ENCODE measurements at places on chromosomes 7 and 10.

DNA sequence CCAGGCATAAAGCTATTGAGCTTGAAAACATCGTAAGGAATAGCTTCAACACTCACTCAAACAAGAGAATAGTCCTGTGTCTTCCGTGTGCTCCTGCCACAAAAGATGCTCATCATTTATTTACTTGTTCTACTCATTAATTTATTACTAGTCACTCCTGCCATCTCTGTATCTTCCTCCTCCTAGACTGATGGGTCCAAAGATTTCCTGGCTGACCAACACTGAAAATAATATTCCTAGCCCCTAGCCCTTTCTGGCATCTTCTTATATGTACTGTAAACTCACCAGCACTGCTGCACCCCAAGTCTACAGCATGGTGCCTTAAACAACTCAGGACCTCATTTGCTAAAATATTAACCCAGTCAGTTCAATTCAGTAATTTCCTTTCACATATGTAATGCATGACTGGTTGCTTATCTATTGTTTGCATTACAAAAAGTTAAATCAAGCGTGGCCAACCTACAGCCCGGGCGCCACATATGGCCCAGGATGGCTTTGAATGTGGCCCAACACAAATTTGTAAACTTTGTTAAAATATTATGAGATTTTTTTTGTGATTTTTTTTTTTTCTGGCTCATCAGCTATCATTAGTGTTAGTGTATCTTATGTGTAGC, 86.7 kb upstream of the GSDME start:
- DNase-seq = no peak

DNA sequence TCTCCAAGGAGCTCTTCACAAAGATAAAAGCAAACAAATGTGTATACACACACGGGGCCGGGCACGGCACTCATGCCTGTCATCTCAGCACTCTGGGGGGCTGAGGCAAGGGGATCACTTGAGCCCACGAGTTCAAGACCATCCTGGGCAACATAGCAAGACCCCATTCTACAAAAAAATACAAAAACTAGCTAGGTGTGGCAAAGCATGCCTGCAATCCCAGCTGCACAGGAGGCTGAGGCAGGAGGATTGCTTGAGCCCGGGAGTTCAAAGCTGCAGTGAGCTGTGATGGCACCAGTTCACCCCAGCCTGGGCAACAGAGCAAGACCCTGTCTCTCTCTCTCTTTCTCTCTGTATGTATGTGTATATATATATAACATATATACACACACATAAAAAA, 22.3 kb downstream of the TTYH3 start:
- DNase-seq = no peak

DNA sequence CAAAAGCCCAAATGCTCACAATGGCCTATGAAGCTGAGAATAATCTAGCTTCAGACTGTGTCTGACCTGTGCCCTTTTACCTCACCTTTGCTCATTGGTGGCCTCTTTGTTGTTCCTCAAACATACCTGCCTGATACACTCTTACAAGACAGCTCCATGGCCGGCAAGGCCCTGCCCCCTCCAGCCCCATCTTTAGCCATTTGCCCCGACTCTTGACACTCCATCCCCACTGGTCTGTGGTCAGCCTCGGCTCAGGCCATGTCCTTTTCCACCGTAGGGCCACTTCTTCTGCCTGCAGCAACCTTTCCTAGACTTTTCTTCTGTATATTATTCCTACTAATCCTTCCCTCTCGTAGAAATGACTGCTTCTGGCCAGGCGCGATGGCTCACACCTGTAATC, 265.2 kb downstream of the RPS24 start:
- DNase-seq = no peak

- DNase-seq = no peak
Observed at GRCh38 chr7:8175929-8176369, 86.0 kb downstream of the ICA1 start.

DNA sequence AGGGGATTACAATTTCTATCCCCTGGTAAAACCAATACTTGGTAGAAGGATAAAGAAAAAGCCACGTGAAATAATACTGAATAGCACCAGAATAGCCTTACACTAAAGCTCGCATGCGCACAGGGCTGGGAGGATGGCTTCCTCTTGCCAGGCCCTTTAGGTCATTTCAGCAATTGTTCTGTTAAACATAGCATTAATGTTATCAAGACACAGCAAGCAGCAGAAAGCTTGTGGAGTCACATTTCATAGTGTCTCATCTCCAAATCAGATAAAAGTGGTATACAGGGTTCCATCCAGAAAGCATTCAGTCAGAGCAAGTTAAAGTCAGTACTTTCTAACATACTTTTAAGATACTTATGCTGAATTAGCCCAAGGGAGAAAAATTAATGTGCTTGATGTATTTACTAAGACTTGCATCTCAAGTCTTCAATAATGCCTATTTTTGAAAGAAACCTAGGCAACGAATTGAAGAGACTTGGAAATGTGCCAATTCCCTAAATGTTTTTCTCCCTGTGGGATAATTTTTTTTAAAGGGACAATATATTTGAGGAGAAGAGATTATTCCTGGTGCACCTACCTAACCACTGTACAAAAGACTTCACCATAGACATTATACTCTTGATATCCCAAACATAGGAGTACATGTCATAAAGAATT, 14.3 kb upstream of the NPM3 start:
- no peak for DNase-seq

DNA sequence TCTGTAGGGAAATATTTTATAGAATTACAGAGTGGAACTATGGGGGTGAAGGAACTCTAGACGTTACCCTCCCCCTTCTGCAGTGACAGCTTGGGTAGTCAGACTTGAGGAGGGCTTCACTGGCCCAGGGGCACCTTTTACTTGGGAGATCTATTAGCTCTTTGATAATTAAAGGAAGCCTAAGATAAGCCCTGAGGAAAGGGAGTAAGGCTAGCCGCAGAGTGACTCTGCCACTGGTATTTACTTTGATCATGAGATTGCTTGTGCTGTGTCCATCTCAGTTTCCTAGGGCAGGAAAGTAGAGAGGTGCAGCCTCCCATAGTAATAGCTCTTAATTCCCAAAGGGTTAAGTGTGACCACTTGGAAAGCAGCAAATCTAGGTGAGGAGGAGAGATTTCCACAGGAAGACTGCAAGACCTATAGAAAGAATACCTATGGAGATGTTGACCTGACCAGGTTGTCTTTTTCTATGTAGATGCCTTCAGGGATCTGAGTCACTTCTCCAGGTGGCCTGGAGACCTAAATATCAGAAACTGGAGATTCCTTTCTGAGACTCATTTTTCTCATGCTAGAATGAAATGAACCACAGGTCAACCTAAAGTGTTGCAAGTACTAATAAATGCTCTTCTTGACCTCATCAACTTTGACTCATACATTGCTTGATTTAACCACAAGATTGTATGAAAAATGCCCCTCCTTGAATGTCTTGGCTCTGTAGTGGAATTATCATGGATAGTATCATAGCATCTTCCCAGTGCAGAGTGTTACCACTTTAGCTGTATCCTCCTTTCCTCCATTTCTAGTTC, 447.3 kb upstream of the GHITM start:
- DNase-seq = peak; percentile 9

DNA sequence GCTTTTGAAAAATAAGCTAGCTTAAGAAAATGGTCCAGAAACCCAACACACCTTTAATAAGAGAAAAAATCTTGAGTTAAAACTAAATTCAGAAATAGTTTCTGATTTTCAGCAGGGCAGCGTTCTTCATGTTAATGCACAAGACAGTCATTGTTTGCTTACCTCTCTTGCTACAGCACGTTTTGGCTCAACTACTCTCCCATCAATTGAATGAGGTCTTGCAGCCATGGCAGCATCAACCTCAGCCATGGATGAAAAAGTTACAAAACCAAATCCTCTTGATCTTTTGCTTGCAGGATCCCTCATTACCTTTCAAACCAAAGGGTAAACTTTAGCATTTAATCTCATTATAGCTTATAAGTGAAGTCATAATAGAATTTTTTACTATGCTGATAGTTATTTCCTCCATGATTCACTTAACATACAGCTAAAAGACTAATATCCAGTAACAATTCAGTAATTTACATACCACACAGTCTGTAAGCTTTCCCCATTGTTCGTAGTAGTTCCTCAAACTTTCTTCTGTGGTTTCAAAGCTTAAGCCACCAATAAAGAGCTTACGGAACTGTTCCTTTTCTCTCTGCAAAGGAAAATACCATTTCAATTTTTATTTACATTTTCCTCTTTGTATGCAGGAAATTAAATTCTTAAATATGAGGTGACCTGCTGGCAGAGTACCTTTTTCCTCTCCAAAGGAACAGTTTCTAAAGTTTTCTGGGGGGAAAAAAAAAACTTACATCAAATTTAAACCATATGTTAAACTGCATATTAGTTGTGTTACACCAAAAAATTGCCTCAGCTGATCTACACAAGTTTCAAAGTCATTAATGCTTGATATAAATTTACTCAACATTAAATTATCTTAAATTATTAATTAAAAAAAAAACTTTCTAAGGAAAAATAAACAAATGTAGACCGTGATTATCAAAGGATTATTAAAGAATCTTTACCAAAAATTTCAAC, 3.1 kb downstream of the HNRNPA2B1 start:
- no peak for DNase-seq

DNA sequence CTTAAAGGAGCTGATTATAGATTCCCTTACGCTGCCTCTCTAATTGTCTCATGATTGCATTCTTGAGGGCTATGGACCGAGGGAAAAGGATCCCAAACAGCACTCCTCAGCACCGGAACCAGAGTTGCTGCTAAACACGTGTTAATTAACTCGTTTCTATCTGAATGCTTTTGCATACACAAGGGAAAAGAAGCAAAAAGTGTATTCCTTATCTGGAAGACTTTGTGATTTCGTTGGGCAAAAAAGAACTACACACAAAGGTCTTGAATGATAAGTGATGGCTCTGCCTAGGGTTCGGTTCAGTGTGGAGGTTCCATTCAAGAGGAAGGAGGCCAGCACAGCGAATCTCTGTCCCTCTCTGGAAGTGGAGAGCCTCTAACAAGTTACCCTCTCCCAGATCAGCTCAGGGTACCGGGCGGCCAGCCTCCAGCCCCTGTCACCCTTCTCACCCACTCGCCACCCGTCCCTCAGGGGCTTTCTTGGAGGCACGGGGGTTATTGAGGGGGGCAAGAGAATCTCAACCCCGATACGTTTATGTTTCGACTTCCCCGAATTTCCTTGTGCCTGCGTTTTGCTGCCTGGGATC, 515 bp upstream of the SLC4A2 start:
- DNase-seq = no peak

DNA sequence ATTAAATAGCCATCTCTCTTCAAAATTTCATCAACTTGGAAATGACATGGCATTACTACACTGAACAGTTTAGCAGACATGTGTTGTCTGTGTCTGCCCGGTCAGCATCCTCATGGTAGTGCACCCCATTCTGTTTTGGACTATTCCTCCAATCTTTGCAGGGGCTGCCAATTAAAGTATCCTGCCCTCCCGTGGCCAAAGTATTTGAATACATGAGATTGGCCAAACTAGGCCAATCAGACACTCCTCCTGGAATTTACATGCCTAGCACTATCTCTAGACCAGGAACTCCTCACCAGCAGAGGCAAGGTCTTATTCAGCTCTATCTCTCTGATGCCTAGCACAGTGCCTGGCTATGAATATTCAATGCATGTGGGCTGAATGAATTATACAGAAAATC, 4.4 kb downstream of the SHTN1 start:
- no peak for DNase-seq

GRCh38 chr7:5557920-5558401, 134.3 kb upstream of the TNRC18 start:
- DNase-seq = no peak

- no peak for DNase-seq
Observed at GRCh38 chr10:110033701-110034235, 26.0 kb downstream of the ADD3 start.

- no peak for DNase-seq
Observed at GRCh38 chr10:75019370-75019769, 92.1 kb upstream of the SAMD8 start.

DNA sequence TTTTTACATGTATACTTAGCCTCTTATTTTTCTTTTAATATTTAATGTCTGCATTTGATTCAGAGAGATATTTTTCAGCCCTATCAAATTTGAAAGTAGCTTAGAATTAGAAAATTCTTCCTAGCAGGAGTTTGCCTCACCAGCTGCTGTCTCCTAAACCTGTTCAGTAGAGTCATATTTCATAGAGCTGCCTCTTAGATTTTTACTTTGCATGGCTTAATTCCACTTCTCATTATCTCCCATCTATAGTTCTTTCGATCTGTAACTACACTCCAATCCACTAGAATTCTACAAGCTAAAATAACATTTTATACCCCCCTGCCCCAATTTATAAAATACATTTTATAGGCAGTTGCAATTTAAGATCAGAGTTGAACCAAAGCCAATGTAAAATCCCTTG, 227.0 kb downstream of the ANK3 start:
- no peak for DNase-seq

- DNase-seq = no peak
Observed at GRCh38 chr7:136324073-136324704, 347.0 kb upstream of the MTPN start.

GRCh38 chr7:139061416-139061815, 25.6 kb upstream of the ZC3HAV1L start:
- DNase-seq = no peak

DNA sequence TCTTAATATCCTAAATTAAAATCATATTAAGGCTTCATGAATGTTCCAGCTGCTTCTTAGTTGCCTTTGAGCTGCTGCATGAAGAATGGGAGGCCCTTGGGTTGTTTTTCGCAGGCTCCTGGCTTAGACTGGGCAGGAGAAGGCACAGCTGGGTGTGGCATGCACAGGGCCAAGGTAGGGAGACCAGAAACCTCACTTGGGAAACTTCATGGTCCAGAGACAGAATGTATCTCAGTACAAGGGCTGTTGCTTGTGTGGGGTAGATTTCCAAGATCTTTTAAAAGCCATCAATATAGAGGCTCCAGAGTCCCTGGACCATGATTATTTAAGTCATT, 49.9 kb downstream of the BUB3 start:
- no peak for DNase-seq

DNA sequence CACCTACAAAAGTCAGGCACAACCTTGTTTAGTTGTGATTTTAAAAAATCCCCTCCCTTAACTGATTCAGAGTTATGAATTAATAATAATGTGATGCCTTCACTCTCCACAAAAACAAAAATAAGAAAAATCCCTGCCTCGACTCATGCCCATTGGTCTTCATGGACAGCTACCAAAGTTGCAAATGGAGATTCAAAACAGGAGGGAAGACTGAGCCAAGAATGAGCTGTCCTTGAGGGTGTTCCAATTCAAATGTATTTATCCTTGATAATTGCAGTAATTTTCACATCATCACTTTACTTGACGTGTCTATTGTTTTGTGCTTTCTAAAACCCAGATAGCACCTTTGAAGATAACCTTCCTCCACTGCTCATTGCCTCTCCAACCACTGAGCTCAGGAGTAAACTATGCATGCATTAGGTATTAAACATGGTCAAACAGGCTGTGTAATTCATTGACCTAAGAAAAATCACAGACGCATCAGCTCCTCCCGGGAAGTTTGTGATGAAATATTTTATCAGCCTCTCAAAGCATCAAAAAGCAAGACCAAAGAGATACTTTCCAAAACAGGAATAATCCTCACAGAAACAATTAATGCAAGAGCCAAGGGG, 712.7 kb upstream of the IGFBP3 start:
- no peak for DNase-seq

- DNase-seq = no peak
Observed at GRCh38 chr10:35356725-35357092, 20.4 kb downstream of the CCNY start.

Measured in T1000 (cell line).